ENCODE measurements at places on chromosomes 6 and 20.

- no peak for DNase-seq
Observed at GRCh38 chr6:39906318-39906761, 27.9 kb downstream of the MOCS1 start.

GRCh38 chr6:147029923-147030322, 174.3 kb upstream of the STXBP5 start:
- no peak for DNase-seq

- DNase-seq, result no peak
Observed at GRCh38 chr6:136564180-136564579, 14.0 kb upstream of the MAP7 start.

DNA sequence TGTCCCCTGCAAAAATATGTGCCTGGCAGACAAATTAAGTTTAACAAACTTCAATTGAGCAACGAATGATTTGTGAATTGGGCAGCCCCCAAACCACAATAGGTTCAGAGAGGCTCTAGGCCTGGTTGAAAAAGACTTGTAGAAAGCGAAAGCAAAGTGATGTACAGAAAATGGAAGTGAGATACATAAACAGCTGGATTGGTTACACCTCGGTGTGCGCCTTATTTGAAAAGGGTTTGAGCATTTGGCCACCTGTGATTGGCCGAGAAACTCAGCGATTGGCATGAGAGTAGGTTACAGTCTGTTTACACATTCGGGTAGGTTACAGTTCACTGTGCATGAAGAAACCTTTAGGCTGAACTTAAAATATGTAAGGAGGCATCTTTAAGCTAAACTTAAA, 136.9 kb downstream of the CD83 start:
- no peak for DNase-seq

DNA sequence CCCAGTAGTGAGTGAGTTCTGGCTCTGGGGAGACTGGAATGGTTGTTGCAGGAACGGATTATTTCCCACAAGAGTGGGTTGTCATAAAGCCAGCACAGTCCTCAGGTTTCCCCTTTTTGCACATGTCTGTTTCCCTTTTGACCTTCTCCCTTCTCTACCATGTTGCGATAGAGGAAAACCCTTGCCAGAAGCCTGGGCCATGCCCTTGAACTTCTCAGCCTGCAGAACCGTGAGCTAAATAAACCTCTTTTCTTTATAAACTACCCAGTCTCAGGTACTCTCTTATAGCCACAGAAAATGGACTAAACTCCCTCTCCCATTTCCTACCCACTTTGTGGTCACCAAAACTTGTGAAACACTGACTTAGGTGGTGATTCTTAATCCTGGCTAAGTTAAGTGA, 7.2 kb upstream of the PPP1R16B start:
- no peak for DNase-seq
